ENCODE measurements at places on chromosomes 3 and 15.

- DNase-seq = no peak
Measured at GRCh38 chr15:90101130-90101968, 919 bp downstream of the IDH2 start.

GRCh38 chr3:114147251-114147650 is 31.6 kb downstream of the DRD3 start:
- no peak for DNase-seq

GRCh38 chr15:98714922-98715321 is 66.6 kb downstream of the IGF1R start:
- no peak for DNase-seq

GRCh38 chr15:39908186-39908585 is 11.9 kb downstream of the GPR176 start:
- peak; percentile 46 for DNase-seq

GRCh38 chr15:74403588-74403919 is 30.2 kb downstream of the SEMA7A start:
- no peak for DNase-seq

DNA sequence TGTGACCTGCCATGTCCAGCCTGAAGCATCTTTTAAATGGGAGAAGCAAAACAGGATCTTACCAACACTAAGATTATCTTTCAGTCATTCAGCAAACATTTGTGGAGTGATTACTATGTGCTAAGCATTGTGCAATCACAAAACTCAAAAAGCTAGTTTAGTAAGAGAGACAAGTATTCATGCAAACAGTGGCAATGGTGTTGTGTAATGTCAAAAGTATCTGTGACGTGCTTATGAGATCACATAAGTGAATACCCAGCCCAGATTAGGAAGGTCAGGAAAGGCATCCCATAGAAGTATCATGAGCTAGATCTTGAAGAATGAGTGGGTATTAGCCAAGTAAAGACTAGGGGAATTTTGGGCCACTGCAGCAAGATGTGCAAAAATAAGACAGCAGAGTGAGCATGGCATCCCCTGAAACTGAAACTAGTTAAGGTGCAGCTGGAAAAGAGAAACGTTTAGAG is 32.1 kb downstream of the SEC62 start:
- no peak for DNase-seq

DNA sequence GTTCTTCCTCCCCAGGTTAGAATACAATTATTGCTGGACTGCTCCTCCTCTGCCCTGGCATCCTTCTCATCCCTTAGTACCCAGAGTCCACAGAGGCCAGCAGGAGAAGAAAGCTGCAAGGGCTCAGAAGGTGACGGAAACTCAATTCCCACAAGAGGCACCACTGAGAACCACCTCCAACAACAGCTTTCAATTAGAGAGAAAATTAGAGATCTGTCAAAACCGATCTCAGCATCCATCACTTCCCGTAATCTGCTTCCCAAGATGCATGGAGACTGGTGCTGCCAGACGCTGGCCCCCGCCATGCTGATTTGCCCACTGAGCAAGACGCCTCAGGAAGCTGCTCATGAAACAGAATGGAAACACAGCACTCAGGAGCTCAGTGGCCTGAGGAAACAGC is 135.0 kb upstream of the PRICKLE2 start:
- no peak for DNase-seq

GRCh38 chr3:115588201-115589115 is 34.9 kb upstream of the GAP43 start:
- no peak for DNase-seq

DNA sequence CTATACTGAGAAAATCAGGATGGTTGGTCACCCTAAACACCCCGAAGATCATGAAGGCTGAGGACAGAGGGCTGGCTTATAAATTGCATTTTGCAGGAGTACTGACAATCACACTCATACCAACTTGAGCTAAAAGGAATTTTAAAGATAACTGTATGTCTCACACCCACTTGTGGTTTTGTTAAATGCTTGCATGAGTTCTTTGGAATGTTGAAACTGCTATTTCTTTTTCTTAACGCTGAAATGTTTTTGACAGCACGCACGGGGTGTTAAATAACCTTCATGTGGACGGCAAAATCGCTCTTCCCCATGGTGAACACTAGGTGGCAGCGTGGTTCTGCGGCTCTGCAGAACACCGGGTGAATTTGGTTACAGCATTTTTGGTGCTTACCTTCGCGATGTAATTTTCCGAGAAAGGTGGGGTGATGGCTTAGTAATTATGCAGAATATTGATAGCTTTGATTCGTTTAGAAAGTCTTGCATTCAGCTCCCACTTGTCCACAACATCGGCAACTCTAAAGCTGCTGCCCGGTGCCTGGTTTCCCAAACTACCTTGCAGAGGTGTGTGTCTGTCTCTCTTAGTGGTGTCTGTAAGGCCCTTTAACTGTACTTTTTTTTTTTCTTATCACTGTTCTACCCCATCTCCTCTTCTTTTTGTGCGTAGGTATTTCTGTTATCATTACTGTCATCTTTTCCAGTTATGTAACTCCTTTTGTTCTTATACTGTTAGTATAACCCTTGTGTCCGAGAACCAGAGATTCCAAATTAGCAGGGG is 51.7 kb downstream of the ARNT2 start:
- DNase-seq = peak; percentile 87

DNA sequence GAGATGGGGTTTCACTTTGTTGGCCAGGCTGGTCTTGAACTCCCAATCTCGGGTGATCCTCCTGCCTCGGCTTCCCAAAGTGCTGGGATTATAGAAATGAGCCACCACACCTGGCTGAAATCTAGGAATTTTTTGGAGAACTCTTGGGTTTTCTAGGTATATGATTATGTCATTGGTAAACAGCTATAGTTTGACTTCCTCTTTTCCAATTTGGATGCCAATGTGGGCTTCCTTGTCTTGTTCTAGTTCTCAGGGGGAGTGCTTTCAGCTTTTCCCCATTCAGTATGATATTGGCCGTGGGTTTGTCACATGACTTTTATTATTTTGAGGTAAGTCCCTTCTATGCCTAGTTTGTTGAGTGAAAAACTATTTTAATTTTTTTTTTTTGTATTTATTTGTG is 17.9 kb downstream of the KCNMB3 start:
- no peak for DNase-seq

DNA sequence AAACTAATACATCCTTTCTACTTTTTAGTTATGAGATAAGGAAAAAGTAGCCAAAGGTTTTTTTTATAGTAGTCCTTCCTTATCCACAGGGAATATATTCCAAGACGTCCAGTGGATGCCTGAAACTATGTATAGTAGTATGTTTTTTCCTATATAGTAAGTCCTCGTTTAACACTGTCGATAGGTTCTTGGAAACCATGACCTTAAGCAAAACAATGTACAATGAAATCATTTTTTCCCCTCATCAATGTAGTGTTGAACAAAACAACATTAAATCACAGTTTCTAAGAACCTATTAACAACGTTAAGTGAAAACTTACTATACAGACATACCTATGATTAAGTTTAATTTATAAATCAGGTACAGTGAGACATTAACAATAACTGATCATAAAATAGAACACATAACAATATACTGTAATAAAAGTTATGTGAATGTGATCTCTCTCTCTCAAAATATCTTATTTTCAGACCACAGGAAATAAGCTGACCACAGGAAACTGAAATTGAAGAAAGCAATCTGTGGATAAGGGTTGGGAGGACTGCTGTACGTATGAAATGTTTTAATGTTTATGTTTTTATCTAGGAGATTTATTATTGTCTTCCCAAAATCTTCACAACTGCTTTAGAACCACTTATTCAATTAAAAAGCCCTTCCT is 20.6 kb downstream of the COPS2 start:
- DNase-seq = no peak

- no peak for DNase-seq
Measured at GRCh38 chr15:81239190-81239589, 42.5 kb downstream of the IL16 start.

DNA sequence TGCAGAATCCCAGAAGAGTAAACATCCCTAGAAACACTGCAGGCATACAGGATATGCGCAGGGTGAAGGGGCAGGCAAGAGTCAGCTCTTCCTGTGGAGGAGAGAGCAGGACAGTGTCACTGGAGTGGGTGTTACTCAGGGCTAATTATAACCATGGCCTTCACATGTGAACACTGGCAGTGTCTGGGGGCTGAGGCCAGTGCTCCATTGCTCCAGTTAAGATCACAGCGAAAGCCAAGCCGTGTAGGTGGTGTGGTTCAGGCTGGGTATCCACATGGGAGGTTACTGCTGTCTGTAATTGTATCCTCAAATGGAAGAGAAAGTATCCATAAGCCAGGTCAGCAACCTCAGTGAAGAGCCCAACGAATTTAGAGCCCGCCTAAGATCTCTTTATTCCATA is 84.6 kb downstream of the MESD start:
- DNase-seq = no peak

DNA sequence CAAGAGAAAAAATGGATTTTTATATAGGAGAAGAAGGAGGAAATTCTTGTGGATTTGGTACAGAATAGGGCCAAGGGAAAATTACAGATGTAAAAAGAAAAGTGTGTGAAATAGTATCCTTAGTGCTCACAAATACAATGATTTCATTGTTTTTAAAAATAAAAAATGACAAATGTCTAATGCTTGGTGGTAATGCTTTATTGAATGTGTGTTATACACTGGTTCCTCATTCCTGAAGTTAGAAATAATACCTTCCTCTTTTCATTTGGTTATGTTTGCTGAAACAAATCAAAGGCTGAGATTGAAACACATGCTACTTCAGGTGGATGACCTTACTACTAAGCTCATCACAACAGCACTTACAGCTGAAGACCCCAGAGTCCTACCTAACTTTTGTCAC is 37.7 kb upstream of the CCR2 start:
- DNase-seq = no peak
